ENCODE measurements at places on chromosomes 7 and 10.

DNA sequence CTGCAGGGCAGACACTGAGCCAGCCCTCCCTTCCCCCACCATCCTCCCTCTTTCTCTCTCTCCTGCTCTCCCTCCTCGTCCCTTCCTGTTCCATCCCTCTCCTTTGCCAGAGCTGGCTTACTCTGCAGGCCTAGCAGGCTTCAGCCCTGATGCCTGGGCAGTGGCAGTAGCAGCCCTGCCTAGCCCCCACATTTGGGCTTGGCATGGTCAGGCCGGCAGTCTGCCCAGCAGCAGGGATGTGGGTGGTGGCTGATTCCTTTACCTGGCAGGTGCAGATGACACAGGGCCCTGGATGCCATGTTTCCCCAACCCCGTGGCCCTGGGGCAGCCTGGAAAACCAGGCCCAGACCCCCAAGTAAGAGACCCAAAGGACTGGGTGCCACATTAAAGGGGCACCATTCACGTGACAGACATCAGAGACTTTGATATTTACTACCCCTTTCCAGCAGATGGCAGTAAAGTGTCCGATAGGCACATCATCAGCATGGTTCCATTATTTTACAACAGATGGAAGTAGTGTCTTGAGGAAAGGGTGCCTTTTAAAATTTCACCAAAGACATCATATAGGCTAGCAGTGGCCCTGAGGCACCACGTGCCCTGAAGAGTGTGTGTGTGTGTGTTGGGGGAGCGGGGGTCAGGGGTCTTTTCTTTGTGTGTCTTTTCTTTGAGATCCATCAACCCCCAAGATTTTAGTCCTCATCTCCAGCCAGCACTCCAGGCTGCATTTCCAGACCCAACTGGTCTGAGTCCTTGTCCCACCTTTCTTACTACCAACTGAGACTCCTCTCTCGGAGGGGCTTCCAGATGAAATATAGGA, 5.9 kb downstream of the KCP start:
- peak; percentile 32 for DNase-seq

GRCh38 chr10:21604651-21605050, 70.6 kb downstream of the MLLT10 start:
- DNase-seq: no peak

DNA sequence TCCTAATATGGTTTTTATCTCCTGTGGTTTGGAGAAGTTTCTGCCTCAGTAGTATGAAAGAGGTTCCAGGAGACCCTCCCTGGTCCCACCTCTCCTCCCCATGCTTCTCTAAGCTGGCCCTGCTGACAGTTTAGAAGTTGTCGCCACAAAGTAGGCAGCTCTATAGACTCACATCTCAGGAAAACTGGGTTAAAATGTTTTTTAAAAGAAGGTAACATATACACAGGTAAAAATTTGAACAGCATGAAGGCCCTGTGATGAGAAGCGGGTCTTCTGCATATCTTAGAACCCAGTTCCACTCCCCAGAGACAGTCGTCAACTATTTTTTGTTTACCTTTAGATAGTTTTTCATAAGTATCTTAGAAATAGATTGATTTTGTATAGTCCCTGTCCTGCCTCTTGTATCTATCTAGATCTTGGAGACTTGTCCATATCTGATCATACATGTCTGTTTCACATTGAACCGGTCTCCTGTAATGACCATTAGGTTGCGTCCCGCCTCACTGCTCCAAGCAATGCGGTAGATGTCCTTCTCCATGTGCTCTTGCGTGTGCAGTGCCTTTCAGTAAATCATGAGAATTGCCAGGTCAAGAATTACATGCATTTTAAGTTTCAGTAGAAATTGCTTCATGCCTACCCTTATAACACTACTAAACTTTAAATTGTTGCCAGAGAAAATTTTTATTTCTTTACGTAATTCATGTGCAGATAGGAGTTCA, 2.2 kb downstream of the DUSP5 start:
- no peak for DNase-seq

DNA sequence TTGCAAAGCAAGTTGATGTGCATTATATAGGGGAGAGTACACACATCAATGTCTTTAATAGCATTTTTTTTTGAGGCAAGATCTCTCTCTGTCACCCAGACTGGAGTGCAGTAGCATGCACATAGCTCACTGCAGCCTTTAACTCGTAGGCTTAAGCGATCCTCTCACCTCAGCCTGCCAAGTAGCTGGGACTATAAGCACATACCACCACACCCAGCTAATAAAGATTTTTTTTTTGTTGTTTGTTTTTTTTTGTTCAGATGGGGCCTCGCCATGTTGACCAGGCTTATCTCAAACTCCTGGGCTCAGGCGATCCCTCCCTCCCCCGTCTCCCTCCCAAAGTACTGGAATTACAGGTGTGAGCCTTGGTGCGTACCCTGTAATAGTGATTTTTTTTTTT, 1.5 kb downstream of the UMAD1 start:
- no peak for DNase-seq

DNA sequence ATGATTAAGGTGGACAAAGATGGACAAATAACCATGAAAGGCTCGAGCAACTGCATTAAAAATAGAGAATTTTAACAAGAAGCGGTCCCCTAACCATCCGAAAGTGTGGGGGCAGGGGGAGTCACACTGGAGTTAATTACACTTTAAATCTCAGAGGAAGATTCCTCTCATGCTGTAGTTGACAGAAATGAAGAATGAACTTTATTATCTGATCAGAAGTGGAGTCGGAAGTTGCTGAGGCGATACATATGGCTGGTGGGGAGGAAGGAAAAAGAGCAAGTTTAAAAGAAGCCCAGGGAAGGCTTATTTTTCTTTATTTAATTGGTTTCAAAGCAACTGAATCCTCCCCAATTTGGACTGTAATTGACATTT, 102.3 kb upstream of the FAM171A1 start:
- no peak for DNase-seq

DNA sequence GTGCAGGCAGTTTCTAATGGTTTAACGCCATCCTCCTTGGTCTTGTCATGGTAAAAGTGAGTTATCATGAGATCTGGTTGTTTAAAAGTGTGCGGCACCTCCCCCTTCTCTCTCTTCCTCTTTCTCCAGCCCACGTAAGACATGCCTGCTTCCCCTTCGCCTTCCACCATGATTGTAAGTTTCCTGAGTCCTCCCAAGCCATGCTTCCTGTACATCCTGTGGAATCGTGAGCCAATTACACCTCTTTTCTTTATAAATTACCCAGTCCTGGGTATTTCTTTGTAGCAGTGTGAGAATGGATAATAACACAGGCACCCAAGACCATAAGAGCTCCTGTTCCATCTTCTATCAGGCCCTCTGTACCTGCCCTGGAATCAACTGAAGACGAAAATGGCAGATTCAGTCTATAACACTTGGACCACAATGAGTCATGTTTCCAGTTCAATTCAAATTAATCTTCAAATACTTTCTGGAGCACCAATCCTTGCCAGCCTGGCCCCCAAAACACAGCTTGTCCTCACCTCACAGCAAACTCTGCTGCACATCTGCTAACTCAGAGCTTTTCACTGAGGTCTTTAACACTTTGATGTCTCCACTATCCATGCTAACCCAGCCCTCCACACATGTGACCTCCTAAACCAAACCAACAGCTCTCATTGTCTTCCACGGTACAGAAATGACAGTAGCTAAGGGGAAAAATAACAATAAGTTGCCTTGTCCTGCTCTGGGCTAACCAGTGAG, 73.2 kb downstream of the SFMBT2 start:
- no peak for DNase-seq

- peak; percentile 44 for DNase-seq
These were observed 315.7 kb downstream of the TNS3 start for GRCh38 chr7:47266131-47266706.

- no peak for DNase-seq
These were observed 18.4 kb upstream of the PON1 start for GRCh38 chr7:95342642-95343307.

- no peak for DNase-seq
These were observed 165.5 kb downstream of the SND1 start for GRCh38 chr7:127817466-127817865.

DNA sequence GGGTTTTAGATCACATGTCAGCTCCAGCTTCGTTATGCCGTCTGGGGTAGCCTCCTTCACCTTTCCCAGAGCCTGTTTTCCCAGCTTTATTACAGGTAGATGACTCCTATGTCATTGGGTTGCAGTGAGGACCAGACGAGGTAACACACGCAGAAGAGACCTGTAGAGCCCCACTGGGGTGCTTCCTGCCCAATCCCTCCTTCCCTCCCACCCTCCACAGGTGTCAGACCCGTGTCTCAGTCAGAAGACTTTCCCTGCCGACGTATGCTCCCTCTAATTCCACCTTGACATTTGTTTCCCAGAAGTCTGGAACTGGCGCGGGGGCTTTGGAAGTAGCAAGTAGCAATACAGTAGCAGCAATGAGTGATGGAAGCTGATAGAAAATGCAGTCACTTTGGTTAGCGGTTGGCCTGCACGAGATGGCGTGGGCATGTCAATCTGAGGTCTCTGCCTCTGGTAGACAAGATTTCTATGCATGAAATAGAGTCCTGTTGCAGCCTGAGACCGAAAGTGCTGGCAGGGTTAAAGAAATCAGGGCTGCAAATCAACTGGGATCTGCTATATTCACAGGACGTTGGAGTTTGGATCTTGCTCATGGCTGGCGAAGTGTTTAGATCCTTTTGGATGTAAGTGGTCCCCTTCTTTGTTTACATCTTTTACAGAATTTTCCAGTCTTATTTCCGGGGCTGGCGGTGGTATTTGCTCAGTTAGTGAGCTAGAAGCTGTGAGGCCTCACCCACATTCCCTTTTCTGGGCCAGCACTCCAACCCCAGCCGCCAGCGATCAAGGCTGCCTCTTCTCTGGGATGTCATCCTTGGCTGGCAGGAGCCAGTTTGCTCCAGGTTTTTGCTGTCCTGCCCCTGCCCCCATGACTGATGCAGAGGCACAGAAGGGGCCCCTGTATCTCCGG, 78.3 kb upstream of the KMT2C start:
- no peak for DNase-seq

DNA sequence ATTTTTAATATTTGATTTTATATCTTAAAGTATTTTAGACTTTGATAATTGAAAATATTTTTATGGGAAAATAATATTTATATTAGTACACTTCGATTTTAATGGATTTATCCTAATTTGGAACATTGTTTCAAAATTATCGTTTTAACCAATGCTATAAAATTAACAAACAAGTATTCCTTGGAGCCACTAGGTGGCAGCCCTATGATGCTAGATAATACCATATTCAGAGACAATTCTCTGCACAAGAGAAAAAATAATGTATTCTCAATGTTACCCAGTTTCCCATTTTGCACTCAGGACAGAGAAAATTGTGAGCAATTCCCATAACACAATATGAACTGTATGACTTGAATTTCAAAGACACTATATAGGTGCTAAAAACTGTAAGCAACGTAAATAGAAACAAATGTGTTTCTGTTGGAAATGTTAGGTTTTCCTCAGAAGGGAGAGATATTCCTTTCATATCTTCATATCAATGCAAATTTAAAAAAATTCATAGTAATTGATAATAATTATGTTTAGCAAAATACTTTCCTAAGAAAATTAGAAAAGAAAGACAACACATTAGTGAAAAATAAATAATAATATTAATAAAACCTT, 237.8 kb downstream of the SEMA3E start:
- DNase-seq: no peak

- peak; percentile 17 for DNase-seq
These were observed 1.1 kb upstream of the DNAAF5 start for GRCh38 chr7:725223-726005.

DNA sequence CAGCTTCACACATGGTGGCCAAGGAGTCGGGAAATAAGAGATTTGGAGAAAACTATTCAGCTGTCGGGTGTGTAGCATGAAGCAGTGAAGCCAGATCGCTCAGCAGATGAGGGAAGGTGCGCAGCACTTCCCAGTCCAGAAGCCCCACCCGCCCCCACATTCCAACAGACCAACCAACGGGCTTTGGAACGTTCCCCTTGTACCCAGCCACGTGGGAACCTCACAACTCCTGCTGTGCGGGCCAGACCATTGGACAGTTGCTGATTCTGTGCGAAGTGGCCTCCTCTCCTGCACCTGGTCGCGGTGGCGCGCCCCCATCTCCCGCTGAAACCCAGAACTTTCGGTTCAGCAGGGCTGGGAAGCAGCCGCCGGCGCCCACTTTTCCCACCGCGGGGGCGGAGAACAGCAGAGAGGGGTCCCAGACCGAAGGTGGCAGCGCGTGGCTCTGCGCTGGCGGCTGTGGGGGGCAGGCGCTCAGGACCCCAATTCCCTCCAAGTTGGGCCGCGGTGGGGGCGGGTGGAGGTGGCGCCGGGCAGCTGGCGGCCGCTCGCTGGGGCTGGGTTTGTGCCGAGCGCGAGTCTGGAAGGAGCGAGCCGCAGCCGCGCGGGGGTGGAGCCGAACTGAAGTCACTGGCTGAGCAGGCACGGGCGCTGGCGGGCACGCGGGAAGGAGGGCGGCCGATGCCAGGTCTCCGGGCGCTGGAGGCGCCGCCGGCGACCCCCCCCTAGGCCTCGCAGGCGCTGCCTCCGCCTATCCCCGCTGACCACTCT, 1301.5 kb upstream of the SORCS1 start:
- no peak for DNase-seq

GRCh38 chr7:24727154-24728120, 29.8 kb downstream of the GSDME start:
- DNase-seq: no peak

GRCh38 chr10:99341248-99341647, 12.1 kb downstream of the CNNM1 start:
- DNase-seq: no peak

GRCh38 chr10:79272353-79272752, 74.9 kb upstream of the PPIF start:
- no peak for DNase-seq

GRCh38 chr10:93154531-93154930, 80.8 kb downstream of the CYP26A1 start:
- DNase-seq: no peak

DNA sequence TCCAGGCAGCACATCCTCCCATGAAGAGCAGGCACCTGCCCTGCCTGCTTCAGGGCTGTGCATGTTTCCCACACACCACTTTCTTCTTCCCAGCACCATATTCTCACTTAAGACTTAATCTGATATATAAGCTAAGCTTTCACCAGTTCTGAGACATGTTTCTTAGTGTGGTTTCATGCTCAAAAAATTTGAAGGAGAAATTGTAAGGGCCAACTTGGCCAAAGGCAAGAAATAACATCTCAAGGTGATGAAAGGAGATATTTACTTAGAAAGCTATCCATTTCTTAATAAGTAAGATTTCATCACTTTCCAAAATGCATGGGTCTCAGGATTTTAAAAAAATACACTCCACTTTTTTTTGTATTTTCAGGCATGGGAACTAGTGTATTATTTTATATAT, 468.1 kb upstream of the AKR1E2 start:
- DNase-seq: no peak

DNA sequence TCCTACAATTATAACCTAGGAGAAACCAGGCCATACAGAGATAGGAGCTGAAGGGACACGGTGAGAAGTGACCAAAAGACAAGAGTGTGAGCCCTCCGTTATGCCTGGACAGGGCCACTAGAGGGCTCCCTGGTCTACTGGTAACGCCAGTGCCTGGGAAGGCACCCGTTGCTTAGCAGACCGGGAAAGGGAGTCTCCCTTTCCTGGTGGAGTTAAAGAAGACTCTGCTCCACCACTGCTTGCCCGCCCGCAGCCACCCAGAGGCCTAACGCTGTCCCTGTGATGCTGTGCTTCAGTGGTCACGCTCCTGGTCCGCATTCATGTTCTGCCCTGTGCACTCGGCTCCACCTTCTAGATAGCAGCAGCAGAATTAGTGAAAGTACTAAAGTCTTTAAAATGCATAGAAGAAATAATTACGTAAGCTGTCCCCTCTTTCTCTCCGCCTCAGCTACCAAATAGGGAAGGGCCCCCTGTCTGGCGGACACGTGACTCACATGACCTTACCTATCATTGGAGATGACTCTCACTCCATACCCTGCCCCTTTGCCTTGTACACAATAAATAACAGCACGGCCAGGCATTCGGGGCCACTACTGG, 34.8 kb downstream of the GRID2IP start:
- DNase-seq: peak; percentile 70

All from activated CD4-positive, CD25-positive, alpha-beta regulatory T cell treated with anti-CD3 and anti-CD28 coated beads, Interleukin-2, amount 50 U/mL, for 72 hours (primary cell).